Mammary epithelial cell (primary cell): ENCODE measurements at places on chromosomes 4 and X.

GRCh38 chr4:35948171-35948570, 296.1 kb downstream of the ARAP2 start:
- DNase-seq = no peak

- no peak for DNase-seq
Measured at GRCh38 chrX:115693476-115693875, 132.5 kb downstream of the PLS3 start.

DNA sequence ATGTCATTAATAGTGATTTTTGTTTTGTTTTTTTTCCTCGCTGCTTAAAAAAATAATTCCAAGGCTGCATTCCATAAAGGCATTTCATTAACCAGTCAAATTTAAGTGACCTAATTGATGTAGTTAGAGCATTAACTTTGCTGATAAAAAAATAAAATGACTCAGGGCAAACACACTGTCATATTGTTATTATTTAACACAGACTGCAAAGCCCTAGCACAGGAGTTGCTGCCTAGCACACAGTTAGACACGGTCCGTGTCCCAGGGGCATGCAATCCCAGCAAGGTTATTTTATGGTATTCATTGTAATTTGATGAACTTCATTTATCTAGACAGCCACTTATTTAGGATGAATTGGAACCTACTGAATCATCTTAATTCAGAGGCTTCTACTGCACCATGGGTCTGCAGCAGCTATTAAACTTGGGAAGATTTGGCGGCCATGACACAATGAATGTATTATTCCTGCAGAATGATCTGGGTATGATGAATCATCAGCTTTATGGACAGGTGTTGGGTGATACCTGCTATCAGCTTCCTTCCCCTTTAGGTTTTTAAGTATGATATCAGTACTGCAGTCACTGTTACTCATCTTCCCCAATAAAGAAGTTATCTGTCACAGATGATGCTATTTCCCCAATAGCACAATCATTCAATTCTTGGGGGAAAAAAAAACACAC, 182.7 kb downstream of the PPARGC1A start:
- DNase-seq = no peak

GRCh38 chr4:129167640-129168260, 71.8 kb downstream of the C4orf33 start:
- DNase-seq = no peak

DNA sequence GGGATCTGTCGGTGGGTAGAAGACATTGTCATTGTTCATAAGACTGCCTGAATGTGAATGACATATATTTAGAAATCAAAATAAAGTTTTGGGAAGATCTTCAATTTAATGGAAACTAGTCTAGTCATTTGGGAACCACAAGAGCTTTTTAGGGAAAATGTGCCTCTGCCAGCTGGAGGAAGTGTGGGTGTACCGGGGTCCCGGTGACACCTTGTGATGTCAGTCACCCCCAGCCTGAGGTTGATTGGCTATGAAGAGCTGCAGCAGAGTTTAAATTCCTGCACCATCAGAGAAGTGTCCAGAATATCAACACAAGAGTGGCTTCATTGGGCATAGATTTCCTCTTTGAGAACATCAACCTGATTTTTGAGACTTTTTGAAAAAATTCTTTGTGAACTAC, at the start of gene DMP1:
DMP1 (plus strand) TSS at position 301 of the 400 bp plus-strand sequence. CDS start 6,213 bp downstream, outside the sequence.
- no peak for DNase-seq

DNA sequence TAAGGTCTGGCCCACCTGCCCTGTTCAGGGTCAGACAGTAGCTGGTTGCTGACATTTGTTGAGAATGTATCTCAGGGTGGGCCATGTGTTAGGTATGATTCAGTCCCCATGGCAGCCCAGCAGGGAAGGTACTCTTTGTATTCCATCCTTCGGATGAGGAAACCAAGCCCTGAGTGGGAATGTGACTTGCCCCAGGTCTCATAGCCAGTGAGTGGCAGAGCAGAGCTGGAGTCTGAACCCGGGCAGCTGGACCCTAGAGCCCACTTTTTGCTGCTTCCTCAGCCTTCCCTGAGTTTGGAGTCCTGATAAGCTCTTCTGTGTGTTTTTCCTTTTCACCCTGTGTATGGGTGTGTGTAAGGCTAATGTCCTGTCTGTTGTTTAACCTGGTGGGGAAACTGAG, 21.6 kb upstream of the UBA1 start:
- DNase-seq = no peak

DNA sequence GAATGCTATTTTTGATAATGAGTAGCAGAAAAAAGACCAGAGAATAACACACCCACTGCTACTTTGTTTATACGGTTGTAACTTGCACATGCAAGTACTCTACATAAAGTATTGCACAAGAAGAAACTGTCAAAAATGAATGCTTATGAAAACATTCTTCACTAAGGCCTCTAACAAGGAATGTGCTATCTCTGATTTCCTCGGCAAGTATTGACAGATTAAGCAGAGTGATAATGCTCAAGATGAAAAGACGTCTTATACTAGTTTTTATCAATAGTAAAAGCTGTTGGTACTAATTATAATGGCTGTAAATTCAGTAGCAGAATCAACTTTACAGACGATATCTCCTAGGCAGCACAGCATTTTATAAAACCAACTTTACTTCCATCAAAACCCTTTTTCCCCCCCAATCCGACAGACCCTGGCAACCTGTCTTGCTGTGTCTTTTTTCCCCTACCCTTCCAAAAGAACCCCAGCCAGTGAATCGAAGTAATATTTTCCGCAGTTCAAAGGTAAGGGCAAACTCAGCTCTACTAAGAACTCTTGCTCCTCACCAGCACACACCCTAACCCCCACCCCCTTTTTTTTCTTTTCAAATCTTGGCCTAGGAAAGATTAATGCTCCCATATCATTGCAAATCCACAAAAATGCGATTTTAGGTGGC, 1.5 kb downstream of the FRYL start:
- peak; percentile 37 for DNase-seq

DNA sequence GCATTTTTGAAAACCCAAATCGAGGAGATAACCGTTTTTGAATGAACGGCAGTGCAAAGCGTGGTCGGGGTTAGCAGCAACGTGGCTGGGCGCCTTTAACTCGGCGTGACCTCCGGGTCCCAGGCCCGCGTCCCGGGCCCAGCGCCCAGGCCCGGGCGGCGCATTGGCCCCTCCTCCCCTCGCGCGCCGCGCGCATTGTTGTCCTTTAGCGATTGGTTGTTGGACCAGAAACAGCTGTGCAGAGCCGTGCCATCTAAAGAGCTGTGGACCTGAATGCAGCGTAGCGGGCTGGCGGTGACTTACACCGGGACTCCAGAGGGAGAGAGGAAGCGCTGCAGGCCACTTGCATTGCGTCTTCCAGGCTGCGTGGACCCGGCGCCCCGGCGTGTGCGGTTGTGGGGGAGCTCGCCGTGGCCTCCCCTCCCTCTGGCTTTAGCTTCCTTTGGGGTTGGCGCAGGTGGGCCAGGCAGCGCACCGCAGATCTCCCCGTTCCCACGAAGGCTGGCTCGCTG, at the start of gene STOX2:
STOX2 (plus strand) TSS at position 227 of the 512 bp plus-strand sequence. CDS start 1,484 bp downstream, outside the sequence.
- peak; percentile 53 for DNase-seq

GRCh38 chr4:136306361-136306760, 1225.9 kb downstream of the PCDH18 start:
- no peak for DNase-seq

DNA sequence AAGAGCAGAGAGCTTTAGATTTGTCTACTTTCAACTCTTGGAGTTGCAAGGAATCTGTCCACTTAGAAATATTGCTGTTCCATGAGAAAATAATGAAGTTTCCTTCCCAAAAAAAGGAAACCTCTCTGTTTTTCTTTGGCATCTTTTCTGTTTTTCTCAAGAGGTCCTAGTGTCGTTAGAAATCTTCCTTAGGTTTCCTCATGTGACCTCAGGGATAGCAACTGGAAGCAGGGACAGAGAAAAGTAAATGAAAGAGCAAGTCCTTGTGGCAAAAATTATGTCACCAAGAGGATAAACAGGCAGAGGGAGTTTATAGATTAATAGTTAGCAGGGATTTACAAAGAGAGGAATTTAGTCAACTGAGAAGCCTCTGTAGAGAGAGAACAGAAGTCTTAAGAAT, 478.4 kb upstream of the ADGRL3 start:
- DNase-seq = no peak

DNA sequence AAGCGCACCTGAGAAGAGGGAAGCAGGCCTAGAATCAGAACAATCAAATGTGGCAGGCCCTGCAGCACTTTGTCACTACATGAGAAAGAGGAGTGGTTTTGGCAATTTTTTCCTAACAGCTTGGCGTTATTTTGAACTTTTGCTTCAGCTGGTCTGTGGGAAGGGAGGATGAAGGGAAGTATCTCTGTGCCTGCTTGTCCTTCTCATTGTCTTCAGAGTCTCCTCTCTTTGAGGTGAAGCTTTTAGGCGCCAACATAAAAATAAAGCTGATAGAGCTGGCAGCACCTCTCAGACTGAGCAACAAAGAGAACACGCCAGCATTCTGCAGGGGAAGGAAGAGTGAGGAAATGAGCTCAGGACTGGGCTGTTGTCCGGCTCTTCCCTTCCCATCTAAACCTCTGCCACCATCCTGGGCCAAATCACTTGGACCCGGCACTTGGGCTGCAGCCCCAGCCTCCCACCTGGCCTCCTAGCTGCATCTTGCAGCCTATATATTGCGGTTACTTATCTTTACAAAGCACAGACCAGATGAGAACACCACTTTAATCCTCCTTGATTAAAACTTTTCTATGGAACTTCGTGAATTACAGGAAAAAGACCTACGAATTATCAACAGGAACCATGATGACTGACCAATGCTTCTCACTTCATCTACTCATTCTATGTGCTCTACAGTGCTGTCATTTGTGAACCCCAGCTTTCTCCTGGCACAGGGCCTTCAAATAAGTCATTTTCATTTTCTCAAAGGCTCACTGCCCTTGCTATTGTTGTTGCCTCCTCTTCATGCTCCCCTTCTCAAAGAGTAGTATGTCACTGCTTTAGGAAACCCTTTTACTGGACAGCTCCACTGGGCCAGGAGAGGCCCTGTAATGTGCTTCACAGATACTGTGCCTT, 476.4 kb upstream of the HS3ST1 start:
- DNase-seq = no peak

DNA sequence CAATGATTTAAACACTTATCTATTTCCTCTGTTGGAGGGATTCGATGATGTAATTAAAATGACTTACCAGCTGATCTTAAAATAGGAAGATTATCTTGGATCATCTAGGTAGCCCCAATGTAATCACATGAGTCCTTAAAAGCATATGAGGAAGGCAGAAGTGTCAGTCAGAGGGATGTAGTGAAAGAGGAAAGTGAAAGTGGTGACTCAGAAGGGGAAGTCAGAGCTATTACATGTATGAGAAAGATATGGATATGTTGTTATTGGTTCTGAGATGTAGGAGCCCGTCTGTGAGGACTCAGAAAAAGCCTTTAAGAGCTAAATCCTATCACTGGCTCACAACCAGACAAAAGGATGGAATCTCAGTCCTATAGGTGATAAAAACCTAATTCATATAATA, 456.4 kb downstream of the DACH2 start:
- DNase-seq = no peak

DNA sequence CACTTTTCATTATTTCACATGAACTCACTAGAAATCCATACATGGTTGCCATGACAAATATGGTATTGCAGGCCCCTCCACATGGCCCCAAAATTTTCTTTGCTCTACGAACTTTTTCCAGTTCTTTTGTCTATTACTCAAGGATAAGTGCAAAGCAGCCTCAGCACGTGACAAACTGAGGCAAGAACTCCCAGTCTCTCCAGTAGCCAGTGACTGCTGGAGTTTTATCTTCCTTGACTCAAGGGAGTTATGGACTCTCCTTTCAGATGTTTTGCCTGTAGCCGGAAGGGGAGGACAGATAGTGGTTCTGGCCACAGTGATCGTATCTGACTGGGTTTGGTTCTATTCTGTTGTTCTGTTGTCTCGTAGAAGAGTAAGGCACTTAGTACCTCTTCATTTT, 105.5 kb downstream of the ARHGAP24 start:
- DNase-seq = no peak

- peak; percentile 61 for DNase-seq
Measured at GRCh38 chrX:6184900-6185515, 43.7 kb downstream of the NLGN4X start.

- no peak for DNase-seq
Measured at GRCh38 chrX:30904186-30904585, 15.1 kb upstream of the TAB3 start.

DNA sequence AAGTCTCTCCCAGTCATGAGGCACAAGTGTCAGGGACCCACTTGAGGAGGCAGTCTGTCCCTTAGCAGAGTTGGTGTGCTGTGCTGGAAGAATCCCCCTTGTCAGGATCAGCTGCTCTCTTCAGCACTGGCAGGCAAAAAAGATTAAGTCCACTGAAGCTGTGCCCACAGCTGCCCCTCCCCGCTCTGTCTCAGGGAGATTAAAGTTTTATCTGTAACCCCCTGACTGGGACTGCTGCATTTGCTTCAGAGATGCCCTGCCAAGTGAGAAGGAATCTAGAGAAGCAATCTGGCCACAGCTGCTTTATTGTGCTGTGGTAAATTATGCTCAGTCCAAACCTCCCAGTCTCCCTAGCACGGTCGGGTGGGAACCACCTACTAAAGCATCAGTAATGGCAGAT, 37.4 kb upstream of the HEPH start:
- no peak for DNase-seq

GRCh38 chr4:89006307-89006706, 50.7 kb downstream of the FAM13A start:
- no peak for DNase-seq

GRCh38 chr4:41814565-41814964, 66.0 kb upstream of the PHOX2B start:
- DNase-seq = peak; percentile 1

GRCh38 chrX:133698298-133698697, 283.0 kb upstream of the GPC4 start:
- no peak for DNase-seq

GRCh38 chrX:17606231-17606630, 131.1 kb upstream of the SCML1 start:
- DNase-seq = no peak

GRCh38 chr4:127622921-127623796, 9.6 kb upstream of the INTU start:
- peak; percentile 64 for DNase-seq

DNA sequence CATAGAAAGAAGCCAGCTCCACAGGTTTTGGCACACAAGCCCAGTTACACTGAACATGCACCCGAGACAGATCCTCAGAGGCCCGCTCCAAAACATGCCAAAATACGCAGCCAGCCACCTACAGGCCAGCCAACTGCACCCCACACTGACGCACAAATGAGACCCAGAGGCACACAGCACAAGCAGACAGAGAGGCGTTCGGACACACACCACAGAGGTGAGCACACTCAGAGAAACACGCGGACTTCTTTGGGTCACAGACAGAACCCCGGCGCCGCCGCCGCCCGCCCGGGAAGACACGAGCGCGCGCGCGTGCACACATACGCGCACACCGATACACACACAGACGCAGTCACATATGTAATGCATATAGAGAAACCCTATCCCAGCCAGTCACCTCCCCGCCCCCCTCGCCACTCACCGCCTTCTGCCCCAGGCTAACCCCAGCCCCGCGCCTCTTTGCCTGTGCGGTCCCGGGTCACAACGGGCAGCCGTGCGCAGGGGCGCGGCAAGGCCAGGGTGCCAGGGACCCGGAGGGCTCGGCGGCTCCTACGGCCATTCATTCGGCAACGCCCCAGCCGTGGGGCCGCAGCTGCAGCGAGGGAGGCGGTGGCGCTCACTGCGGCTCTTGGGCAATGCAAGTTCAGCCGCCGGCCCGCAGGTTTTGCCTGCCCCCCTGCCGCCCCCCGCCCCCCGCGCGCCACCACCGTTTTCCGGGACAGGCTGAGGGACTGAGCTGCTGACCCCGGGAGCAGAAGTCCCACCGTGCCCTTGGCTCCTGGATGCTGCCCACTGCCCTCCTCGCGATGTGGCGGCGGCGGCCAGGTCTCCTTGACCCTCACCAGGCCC, 553 bp downstream of the SEPTIN6 start:
- DNase-seq = peak; percentile 33
